ENCODE measurements at places on chromosomes 2 and 18.

DNA sequence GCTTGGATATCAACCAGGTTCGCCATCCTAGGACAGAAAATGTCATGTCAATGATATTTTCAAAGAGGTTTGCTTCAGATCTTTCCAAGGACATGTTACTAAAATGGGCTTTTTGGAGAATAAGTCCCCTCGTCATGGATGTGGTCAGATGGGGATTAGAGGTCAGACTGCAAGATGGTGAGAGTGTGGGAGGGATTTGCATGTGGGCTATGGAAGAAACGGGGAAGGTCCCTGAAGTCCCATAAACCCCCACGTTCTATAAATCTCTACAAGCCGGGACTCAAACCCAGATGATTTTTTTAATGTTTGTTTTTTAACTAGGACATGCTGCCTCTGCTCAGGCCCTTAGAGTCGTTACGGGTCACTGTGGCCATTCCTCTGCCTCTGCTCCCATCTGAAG lies 37.7 kb upstream of the IGFBP5 start:
- DNase-seq, result no peak

DNA sequence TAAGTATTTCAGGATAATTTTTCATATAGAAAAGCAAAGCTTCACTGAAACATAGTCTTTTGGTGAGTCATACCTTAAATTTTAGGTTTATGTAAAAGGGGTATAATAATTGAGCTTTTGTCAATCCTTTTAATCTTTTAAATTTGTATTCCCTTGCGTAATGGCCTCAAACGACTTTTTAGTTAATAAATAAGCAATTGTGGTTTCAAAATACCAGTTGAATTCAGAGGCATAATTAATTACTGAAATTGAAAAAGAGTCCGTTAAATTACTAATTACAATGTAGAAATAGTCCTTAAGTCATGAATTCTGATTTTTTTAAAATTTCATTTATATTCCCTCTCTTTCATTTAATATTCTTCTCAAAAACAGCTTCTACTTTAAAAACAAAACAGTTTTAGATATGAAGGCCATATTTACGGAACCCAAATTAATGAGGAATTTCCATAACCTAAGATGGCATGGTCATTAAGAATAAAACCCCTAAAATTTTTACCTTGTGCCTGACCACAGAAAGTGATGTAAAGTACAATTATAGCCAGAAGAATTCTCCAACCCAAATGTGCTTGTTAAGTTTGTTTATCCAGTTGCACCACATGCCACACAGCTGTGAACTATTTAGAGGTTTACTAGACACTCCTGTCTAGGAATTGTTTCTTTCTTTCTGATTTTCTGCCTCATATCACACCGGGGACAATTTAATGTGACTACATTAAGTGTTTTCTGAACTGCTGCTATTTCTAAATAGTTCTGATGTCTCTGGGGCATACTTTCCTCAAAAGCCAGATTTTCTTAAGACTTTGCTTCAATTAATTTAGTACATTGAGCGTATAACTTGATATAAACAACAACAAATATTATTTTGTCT lies 60.7 kb upstream of the ITGA4 start:
- DNase-seq, result no peak

DNA sequence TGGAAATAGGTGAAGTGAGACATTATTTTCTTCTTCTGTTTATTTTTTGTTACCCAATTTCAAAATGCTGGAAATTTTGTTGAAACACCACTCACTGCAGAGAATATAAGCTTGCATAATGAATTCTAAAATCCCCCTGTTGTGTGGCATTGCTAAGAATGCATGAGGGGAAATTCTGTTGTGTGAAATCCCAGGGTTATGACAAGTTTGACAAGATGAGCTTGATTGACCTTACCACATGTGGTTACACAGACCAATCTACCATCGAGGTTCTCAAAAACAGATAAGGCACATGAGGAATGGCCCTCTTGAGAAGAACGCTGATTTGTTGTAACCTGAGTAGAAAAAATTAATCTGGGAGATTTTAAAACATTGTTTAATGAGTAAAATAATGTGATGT lies 261.6 kb upstream of the MMADHC start:
- no peak for DNase-seq

- no peak for DNase-seq
Observed at GRCh38 chr2:217742276-217742675, 260.5 kb downstream of the TNS1 start.

- DNase-seq, result no peak
Observed at GRCh38 chr2:113162869-113163268, 10.9 kb upstream of the PSD4 start.

DNA sequence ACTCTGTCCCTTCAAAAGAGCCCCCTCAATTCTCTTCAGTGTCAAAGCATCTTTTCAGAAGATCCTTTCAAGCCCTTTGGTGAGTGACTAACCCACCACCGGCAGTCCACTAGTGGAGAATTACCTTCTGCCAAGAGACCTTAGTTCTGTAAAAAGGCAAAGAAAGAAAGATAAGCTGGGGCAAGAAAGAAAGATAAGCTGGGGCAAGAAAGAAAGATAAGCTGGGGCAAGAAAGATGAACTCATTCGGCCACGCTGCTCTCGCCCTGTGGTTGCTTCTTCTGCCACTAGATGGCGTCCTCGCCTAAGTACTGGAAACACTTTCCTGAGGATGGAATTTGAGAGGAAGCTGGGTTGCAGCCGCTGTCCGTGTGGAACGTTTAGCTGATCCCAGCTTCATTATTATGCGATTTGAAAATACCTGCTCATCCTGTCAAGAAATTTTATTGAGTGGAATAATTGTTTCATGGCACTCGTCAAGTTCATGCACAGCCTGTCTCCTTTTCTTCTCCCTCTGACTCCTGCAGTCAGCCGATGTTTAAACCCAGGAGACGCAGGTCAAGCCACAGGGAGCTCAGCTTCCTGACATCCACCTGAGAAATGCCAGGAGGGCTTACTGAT lies 17.3 kb upstream of the ANXA4 start:
- DNase-seq, result peak; percentile 49

- no peak for DNase-seq
Observed at GRCh38 chr18:22613058-22613690, 195.5 kb upstream of the CTAGE1 start.

DNA sequence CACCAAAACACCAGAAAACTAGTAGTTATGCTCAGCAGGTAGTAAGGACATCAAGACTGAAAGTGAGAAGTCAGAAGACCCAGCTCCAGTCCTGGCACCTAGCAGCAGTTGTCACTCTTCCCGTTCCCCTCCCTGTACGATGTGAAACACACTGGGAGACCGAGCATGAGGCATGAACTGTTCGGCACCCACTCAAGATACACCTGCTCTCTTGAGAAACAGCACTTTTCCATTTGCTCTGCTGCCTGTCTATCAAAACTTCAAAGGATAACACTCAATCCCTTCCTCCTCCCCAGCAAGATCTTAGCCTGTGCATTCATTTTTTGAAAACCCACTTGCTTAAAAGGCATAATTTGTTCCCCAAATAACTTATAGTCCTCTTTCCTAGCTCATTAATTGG lies 123.9 kb downstream of the PLEKHM3 start:
- no peak for DNase-seq

- no peak for DNase-seq
Observed at GRCh38 chr2:119126650-119127049, 31.9 kb downstream of the C1QL2 start.

DNA sequence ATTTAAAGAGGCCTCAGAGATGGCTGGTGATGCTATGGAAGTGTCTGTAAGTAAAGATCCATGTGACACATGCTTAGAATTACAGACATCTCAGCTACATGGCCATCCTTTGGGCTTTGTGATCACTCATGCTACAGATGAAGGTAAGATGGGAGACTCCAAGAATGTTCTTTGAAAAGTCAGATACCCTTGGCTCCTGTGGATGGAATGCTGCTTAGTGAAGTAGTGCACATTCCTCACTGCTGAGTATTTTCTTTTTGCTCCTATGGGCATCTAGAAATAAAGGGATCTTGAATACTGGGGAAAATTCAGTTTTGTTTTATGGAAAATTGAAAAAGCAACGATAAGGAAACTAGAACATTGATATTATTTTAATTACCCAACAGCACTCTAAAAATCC lies 55.2 kb upstream of the REV1 start:
- no peak for DNase-seq

GRCh38 chr18:37624318-37624717 lies 58.7 kb upstream of the CELF4 start:
- no peak for DNase-seq

Measured in T-helper 22 cell (primary cell).